Natural killer cell treated with Interleukin-12 subunit alpha and Interleukin-12 subunit beta and Interleukin-15 and Interleukin-18, amount 100 ng/mL, for 72 hours (primary cell): ENCODE measurements at places on chromosomes 5 and 9. TPM values are rescaled to one million over a fixed set of nuclear protein-coding genes. Genes with fewer than 3 reads are reported as not detected.

CARD9 gene
- 9.4 TPM for total RNA-seq

ZNF658 gene
- 2.2 TPM for total RNA-seq

DNA sequence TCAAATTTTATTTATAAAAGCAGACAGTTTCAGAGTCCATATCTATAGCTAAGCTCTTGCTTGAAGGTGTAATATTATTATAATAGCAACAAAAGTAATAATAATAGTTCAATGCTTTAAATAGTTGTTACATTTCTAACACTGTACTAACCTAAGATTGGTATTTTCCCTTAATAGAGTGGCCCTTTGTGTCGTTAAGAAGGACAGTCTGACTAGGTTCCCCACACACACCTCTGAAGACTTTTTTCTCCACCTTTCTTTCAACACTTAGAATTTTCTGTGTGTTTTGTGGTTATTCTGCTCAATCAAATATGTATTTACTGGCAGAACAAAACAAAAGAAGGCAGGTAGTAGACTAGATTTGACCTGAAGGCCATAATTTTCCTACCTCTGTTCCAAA is 223.2 kb upstream of the ACO1 start:
- no peak for DNase-seq
- H3K36me3 ChIP-seq: no peaks in the 10 kb centered on the region
- no peaks in the 10 kb centered on the region for H3K4me1 ChIP-seq
- no peaks in the 10 kb centered on the region for H3K27me3 ChIP-seq
- no peak overlapping the region for H3K4me3 ChIP-seq

- peaks cover 13% of the 10 kb centered on the region for H3K27me3 ChIP-seq
- H3K4me3 ChIP-seq: peak overlapping the region; percentile 49
- H3K36me3 ChIP-seq: no peaks in the 10 kb centered on the region
- peaks cover 21% of the 10 kb centered on the region for H3K4me1 ChIP-seq
Observed at GRCh38 chr5:173781816-173782670, 106.1 kb upstream of the CPEB4 start.

DNA sequence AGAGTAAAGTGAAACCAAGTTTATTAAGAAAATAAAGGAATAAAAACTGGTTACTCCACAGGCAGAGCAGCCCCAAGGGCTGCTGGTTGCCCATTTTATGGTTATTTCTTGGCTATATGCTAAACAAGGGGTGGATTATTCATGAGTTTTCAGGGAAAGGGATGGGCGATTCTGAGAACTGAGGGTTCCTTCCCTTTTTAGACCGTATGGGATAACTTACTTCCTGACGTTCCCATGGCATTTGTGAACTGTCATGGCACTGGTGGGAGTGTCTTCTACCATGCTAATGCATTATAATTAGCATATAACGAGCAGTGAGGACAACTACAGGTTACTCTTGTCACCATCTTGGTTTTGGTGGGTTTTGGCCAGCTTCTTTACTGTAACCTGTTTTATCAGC is 323.9 kb upstream of the PTGER4 start:
- no peak for DNase-seq
- no peaks in the 10 kb centered on the region for H3K27me3 ChIP-seq
- peaks cover 5% of the 10 kb centered on the region for H3K36me3 ChIP-seq
- peaks cover 54% of the 10 kb centered on the region for H3K4me1 ChIP-seq
- H3K27ac ChIP-seq: peak overlapping the region; percentile 69

DNA sequence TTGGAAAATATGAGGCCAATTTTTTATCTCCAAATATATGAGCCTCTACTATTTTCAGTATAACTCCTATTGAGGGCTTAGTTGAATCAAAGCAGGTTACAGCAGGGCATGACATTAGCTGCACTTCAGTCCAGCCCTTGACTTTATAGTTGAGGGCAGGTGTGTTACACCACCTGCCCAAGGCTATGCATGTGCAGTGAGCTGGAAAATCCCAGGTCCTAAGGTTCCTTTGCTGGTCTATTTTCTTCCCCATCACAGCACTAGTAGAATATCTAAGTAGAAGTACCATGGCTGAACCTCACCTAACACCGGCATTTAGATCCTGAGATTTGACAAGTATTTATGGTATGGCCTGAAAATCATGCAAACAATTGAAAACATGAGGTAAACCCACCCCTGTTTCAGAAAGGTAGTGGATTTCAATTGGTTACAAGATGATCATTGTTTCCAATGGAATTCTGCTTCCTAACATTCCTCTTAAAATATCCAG is 201.1 kb downstream of the SEMA5A start:
- no peaks in the 10 kb centered on the region for H3K27me3 ChIP-seq
- no peak overlapping the region for H3K27ac ChIP-seq
- H3K36me3 ChIP-seq: no peaks in the 10 kb centered on the region
- no peaks in the 10 kb centered on the region for H3K4me1 ChIP-seq
- DNase-seq: no peak

DNA sequence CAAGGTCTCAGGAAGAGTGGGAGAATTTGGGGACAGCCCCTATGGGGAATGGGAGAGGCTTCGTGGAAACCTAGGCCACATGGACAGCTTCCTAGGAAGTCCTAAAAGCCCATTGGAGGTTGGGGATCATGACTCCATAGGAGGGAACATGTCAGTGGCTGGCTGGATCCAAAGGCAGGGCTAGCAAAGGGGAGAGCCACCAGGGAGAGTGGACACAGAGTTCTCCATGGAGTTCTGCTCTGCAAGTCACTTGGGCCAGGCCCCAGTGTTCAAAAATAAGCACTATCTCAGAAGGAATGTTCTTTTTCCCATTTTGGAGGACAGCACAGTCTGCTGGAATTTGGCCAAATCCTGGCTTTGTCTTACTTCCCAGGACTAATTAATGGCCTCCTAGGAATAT is 140.6 kb upstream of the RAD23B start:
- H3K4me1 ChIP-seq: no peaks in the 10 kb centered on the region
- no peak overlapping the region for H3K27ac ChIP-seq
- no peak overlapping the region for H3K4me3 ChIP-seq
- H3K27me3 ChIP-seq: peaks cover 52% of the 10 kb centered on the region
